SJSA1 (cell line): ENCODE measurements at places on chromosomes 5 and 9.

DNA sequence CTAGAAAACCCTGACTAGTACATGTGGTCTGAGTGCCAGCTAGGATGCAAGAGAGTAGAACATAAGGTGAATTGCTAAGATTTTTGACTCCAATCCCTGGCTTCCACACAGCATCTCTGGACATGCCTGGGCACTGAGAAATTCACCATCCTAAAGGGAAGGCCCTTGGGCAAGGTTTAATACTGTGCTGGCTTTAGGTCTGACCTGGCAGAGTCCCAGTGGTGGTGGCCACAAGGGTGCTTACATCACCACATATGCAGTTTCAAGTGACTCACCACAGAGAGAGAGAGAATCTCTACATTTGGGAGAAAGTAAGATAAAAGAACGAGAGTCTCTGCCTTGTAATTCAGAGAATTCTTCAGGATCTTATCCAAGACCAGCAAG lies 661.6 kb upstream of the C9orf72 start:
- no peak overlapping the region for H3K27ac ChIP-seq
- H3K27me3 ChIP-seq, result no peaks in the 10 kb centered on the region
- H3K4me1 ChIP-seq, result no peaks in the 10 kb centered on the region

GRCh38 chr9:108469654-108470053 lies 386.1 kb downstream of the ACTL7B start:
- H3K27me3 ChIP-seq, result no peaks in the 10 kb centered on the region
- H3K4me3 ChIP-seq, result no peak overlapping the region
- peak; percentile 39 for DNase-seq
- H3K36me3 ChIP-seq, result no peaks in the 10 kb centered on the region

DNA sequence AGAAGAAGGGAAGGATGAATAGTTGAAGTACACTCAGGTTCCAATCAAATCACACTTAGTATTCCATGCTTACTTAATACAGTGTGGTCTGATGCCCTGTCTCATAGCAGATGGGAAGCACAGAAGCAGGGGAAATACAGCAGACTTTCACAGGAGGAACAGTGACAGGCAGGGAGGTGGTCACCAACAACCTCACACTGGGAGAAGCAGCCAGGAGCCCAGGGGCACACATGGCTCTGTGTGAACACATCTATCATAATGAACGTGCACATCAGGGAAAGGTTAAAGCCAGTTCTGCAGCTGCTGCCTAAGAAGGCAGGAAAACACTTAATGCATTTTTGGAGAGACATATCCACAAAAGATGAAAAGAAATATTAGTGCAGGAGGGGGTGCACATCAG lies 312.3 kb downstream of the MED10 start:
- no peak overlapping the region for H3K4me3 ChIP-seq
- H3K27ac ChIP-seq, result no peak overlapping the region
- no peaks in the 10 kb centered on the region for H3K36me3 ChIP-seq
- no peak for DNase-seq

GRCh38 chr5:71701407-71701806 lies 17.7 kb upstream of the CARTPT start:
- no peak for DNase-seq
- H3K36me3 ChIP-seq, result no peaks in the 10 kb centered on the region
- H3K27ac ChIP-seq, result no peak overlapping the region
- H3K4me3 ChIP-seq, result no peak overlapping the region

DNA sequence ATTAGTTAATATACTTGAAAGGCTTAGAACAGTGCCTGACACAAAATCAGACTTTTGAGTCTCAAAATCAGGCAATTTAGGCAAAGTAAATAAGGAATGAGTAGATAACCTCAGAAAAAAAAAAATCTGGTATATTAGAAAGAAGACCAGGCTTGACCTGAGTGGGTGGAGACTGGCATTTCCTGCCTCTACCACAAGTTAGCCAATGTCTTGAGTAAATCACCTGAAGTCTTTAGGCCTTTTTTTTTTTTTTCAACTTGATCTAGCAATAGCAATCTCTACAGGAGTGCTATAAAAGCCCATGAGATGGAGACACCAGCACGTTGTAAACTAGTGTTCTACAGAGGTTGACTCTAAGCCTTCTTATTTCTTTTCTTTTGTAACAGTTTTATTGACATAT lies 104.2 kb upstream of the RASEF start:
- H3K4me3 ChIP-seq, result no peak overlapping the region
- no peak for DNase-seq
- H3K27me3 ChIP-seq, result no peaks in the 10 kb centered on the region
- no peaks in the 10 kb centered on the region for H3K36me3 ChIP-seq
- H3K4me1 ChIP-seq, result no peaks in the 10 kb centered on the region
